ENCODE measurements at places on chromosomes 12 and 14.

- DNase-seq = no peak
Observed at GRCh38 chr12:5868625-5869295, 76.3 kb downstream of the ANO2 start.

DNA sequence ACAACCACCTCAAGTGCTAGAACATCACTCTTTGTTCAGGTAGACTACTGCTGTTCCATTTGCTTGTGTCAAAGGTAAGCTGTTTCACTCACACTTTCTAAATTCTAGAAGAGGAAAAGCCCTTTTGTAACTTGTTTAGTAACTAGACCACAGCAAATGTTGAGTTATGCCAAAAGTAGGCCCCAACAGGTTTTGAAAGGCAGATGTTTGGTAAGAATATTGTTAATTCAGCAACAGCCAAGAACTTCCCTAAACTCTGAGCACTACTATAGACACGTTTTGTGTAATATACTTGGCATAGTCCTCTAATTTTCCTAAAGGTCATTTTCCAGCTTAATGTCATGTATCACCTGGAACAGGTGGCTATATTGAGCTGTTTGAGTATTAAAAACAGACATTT, 79.0 kb downstream of the DCAF5 start:
- DNase-seq = no peak

GRCh38 chr12:7884689-7885088, 12.0 kb upstream of the SLC2A14 start:
- no peak for DNase-seq

- DNase-seq = no peak
Observed at GRCh38 chr12:5872745-5873144, 72.3 kb downstream of the ANO2 start.

DNA sequence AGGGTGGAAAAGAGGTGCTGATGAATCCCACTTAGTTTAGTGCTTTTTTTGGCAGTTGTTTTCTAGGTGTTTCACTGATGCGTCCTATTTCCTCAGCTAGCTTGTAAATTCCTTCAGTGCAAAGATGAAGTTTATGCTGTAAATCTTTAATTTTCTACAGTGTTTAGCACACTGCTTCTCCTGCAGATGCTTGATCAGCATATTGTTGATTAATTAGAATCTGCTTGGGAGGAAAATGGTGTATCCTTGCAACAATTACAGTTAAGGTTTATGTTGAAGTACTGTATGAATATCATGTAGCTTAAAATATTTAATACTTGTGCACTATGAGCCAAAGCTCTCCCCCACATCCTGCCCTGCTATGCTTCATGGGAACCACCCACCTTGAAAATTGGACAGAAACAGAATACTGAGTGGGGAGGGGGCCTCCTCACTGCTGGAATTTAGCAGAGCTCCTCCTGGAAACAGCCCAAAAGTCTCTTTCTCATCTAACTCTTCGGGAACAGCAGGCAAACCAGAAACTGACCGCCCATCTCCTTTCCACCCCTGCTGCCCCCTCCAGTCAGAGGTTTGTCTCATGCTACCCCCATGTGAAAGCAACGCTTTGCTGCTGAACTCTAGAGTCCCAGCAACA, 20.3 kb upstream of the DHRS4 start:
- no peak for DNase-seq

DNA sequence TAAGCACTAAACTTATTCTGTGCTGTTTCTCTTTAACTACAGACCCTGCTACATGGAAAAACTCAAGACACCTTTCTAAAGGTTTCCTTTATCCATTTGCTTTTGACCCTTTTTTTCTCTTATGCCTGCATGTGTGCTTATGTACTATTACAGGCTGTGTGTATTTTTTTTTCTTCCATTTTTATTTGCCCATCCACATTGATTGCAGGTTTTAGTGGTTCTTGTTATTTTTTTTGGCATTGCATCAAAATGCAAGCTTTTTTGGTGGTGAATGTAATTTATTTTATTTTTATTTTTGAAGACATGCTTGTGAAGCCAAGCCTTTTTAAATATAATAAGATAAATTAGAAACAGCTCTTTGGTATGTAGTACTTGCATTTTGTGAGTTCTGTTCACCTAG, 26.7 kb downstream of the DNM1L start:
- DNase-seq = no peak

- no peak for DNase-seq
Observed at GRCh38 chr12:94039914-94040313, 108.5 kb upstream of the PLXNC1 start.

GRCh38 chr12:88562846-88563582, 17.3 kb downstream of the KITLG start:
- no peak for DNase-seq

- no peak for DNase-seq
Observed at GRCh38 chr12:109451400-109451799, 25.7 kb downstream of the KCTD10 start.

GRCh38 chr12:22377731-22378496, 43.4 kb upstream of the ST8SIA1 start:
- no peak for DNase-seq

- DNase-seq = no peak
Observed at GRCh38 chr12:22310275-22310674, 24.2 kb downstream of the ST8SIA1 start.

DNA sequence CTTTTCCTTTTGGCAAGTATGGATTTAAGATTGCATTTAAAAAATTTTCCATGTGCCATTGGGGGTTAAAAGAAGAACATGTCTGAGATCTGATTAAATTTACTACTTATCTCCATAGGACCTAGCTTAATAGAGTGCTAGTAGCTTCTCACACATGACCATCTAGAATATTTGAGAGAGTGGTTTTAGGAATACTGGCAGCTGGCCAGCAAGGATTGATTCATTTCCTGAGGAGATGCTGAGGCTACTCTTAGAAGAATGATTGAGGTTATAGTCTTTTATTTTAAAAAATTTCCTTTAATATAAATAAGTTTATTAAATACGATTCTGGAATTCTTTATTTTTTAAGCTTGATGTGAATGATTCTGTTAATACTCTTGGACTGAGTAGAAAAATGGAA, 56.2 kb downstream of the MIPOL1 start:
- no peak for DNase-seq

GRCh38 chr12:51295651-51296050, 25.4 kb upstream of the SMAGP start:
- no peak for DNase-seq

GRCh38 chr14:68312884-68313610, 479.8 kb downstream of the ZFP36L1 start:
- no peak for DNase-seq

DNA sequence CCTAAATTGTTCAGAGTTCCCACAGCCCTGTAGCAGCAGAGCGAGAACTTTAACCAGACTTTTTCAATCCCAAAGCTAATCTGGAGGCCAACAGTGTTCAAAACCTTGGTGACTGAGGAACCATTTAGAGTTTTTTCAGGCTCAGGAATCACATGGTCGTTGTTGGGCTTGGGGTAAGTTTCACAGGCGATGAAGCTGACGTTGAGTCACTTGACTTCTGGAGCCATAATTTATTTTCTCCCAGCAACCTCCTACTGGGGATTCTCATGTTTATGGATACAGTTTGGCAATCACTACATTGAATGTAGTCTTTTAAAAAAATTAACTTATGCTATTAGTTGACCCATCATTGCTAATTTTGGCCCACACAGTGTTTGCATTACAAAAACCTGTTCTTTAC, 34.5 kb downstream of the SSPN start:
- DNase-seq = no peak

DNA sequence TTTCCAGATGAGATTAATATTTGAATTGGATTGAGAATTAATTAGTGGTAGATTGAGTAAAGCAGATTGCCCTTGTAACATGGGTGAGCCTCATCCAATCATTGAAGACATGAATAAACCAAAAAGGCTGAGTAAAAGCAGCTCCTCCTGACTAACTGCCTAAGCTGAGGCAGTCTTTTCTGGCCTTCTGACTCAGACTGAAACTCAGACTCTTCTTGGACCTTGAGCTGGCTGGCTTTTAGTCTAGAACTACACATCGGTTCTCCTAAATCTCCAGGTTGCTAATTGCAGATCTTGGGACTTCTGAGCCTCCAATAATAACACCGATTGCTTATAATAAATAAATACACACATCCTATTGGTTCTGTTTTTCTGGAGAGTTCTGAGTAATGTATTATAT, 24.0 kb downstream of the FKBP11 start:
- no peak for DNase-seq

DNA sequence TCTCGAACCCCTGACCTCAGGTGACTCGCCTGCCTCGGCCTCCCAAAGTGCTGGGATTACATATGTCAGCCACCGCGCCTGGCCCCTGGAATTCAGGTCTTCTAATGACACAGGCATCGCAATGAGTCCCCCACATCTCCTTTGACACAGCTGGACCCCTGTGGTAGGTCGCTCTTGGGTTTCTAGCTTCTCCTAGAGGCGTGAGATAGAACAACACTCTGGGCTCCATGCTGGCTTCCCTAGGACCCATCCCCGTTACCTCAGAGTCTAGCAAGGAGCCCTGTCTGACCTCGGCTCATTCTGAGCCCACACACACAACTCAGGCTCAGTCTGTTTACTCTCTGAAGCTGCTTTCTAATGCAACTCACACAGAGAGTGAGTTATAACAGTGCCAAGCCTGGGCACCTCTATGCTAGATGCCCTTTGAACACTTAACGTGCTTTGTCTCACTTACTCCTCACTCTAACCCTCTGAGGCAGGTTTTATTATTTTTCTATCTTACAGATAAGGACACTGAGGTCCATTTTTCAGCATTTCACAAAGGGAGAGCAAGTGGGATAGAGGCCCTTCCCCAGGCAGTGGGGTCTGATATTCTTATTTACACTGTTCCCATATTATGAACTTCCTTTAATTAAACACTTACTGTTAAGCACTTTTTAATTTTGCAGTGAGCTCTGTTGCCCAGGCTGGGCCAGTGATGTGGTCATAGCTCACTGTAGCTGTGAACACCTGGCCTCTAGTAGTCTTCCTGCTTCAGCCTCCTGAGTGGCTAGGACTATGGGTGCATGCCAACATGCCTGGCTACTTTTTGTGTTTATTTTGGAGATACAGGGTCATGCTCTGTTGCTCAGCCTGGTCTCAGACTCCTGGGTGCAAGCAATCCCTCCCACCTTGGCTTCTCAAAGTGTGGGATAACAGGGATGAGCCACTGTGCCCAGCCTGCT, 40.6 kb upstream of the RBM19 start:
- no peak for DNase-seq

GRCh38 chr14:103382376-103382775, 2.8 kb upstream of the MARK3 start:
- no peak for DNase-seq

GRCh38 chr12:805022-805632, 52.7 kb downstream of the WNK1 start:
- no peak for DNase-seq

DNA sequence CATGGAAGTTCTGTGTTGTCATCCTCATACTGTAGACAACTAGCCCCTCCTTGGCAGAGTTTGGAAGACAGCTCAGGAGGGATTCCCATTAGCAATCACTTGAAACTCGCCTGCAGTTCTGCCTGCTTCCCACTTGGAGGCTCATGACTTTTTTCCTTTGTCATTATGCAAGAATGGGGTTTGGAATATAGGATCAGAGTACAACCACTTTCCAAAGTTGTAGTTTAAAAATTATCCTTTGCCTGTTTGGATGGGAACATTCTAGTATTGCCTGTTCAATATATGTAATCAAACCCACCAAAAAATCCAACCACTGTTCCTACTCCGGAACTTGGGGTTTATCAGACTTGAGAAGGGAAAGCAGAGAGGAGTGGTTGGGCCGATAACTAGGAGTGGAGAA, 2.1 kb upstream of the GPD1 start:
- DNase-seq = no peak

DNA sequence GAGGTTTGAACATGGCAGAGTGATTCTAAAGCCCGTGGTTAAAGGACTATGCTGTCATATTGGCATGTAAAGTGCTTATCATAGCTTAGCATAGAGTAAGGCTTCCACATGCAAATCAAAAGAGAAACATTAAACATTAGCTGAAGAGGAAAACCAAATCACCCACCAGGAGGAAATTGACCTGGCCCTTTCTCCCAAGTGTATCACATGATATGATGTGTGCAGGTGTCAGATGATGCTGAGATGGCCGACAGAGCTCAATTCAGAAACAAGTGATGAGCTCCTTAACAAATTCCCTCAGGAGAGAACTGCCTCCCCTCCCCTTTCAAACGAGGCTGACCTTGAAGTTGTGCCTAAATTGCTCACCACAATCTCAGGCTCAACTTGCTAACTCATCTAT, 217.1 kb upstream of the BTG1 start:
- no peak for DNase-seq

GRCh38 chr12:107163413-107163812, 70.1 kb upstream of the CRY1 start:
- DNase-seq = no peak
